ENCODE measurements at places on chromosomes 7 and 10.

GRCh38 chr10:978826-979421, 9.3 kb upstream of the GTPBP4 start:
- DNase-seq, result no peak

GRCh38 chr10:25078658-25079431, 62.4 kb downstream of the THNSL1 start:
- DNase-seq, result no peak

- no peak for DNase-seq
Observed at GRCh38 chr10:93573924-93574323, 7.5 kb downstream of the FFAR4 start.

- no peak for DNase-seq
Observed at GRCh38 chr7:154817224-154817896, 185.6 kb downstream of the PAXIP1 start.

- DNase-seq, result no peak
Observed at GRCh38 chr10:851901-852300, 79.6 kb downstream of the LARP4B start.

- DNase-seq, result no peak
Observed at GRCh38 chr10:102066399-102067088, 1.4 kb downstream of the HPS6 start.

DNA sequence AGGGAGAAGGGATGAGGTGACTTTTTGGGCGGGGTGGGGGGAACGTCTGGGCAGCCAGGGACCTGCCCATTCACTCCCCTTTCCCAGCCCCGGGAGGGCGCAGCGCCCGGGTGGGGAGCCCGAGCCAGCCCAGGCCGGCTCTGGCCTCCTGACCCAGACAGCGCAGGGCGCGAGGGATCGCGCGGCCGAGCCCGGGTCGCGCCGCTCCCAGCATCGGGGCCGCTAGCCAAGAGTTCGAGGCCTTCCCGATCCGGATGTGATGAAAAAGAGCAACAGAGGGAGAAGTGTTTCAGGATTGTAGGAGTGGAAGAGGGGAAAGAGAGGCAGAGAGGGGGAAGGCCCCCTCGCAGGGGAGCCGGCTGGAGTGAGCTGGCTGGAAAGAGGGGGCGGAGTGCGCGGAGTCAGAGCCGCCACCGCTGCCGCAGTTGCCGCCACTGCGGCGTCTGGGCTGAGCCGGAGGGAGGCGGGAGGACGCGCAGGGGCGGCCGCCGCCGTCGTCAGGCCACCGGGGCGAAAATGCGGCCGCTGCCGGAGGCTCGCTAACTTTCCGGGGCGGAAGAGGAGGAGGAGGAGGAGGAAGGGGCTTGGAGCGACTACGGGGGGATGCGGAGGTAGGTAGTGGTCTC, at the start of gene MDFIC:
Gene MDFIC, plus strand, starts transcription at position 69 of the 626 bp plus-strand sequence. CDS start 940 bp downstream, outside the sequence.
- no peak for DNase-seq

GRCh38 chr7:4271716-4272015, 410.4 kb upstream of the FOXK1 start:
- DNase-seq, result no peak

GRCh38 chr7:128777156-128778123, 1.8 kb upstream of the OPN1SW start:
- DNase-seq, result no peak

GRCh38 chr10:43054593-43054992, 22.3 kb upstream of the RET start:
- DNase-seq, result no peak

- DNase-seq, result no peak
Observed at GRCh38 chr7:112020800-112021199, 185.4 kb downstream of the DOCK4 start.

DNA sequence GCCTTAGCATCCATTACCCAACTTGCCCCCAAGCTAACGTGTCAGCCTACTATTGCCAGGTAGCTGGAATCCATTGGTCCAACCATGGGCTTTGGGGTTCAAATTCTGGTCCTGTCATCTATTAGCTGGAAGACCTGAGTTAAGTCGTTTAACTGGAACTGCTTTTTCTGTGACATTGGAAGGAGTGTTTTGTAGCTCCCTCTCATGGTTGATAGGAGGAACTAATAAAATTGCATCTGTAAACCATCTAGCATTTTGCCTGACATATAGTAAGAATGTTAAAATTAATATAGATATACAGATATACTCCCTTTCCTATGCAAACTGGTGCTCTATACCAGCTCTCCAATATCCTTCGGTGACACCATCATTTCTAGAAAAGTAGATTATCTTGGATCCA, 23.8 kb upstream of the SLF2 start:
- DNase-seq, result no peak

- no peak for DNase-seq
Observed at GRCh38 chr10:47283101-47283630, 16.8 kb upstream of the GDF10 start.

GRCh38 chr10:7786430-7786829, 1.4 kb downstream of the KIN start:
- DNase-seq, result no peak

- DNase-seq, result no peak
Observed at GRCh38 chr10:131448171-131448570, 136.7 kb upstream of the TCERG1L start.

- DNase-seq, result no peak
Observed at GRCh38 chr7:91398341-91398740, 134.1 kb downstream of the FZD1 start.

DNA sequence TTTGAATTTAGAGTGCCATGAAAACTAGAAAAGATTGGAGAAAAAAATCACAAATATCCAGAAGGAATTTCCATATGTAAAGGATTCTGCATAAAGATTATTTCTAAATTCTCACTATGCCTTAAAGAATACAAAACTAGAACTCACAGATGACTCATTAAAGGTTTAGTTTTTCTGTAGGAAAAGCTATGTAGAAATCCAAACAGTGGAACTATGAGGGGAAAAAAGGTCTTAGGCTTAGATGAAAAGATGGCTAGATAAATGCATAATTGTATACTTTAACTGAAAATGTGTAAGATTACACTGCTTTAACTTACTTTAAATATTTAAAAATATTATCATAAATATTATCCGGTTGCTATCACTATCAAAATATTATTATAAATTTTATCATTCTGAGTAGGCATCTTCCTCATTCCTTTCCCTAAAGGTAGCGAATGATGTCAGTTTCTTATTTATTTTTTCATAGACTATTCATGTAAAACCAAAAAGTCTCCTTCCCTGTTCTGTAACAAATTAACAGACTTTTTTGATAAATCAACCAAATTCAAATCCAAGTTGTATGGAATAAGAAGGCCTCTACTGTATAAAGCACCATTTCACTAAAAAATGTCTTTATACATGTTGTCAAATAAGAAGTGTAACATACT, 69.1 kb upstream of the COMTD1 start:
- DNase-seq, result no peak

DNA sequence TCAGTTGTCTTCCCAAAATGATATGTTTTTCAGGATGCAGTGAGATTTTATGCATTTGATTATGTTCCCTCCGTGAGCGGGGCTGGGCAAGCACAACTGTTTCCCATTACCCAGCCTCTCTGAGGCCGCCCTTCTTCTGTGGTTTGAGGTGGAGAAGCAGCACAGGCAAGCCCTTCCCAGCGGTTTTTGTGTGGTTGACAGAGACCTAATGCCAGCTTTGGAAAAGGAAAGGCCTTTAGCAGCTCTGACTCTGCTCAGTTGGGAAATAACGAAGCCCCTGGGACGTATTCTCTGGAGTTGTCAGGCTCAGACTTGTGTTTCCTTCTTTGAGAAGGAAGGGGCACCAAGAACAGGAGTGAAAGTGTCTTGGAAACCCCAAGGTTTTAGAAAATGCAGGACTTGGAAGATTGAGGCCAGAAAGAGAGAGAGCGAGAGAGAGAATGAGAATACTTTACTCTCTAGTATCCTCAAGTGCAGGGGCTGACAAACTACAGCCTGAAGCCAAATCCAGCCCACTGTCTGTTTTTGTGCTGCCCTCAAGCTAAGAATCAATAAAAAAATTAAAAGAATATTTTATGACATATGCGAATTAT, 20.6 kb upstream of the PDCD4 start:
- DNase-seq, result no peak

DNA sequence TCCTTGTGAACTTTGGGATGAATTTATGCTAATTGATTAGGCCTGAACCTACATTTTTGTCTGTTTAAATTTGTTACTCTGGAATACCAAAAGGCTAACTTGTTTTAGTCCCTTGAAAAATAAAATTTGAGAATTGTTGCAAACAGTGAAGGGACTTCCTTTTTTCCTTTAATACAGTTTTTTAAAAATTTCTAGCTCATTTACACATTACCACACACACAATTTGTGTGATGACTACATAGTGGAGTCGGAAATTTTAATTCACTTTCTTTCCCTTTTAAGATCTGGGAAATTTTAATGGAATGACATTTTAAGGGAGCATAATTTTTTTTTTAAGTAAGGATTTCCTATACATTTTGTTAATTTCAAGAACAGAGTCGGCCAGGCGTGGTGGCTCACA, 8.6 kb upstream of the TMEM236 start:
- DNase-seq, result no peak

GRCh38 chr10:79266084-79266483, 81.2 kb upstream of the PPIF start:
- DNase-seq, result no peak

- DNase-seq, result no peak
Observed at GRCh38 chr7:158829021-158829341, 328 bp downstream of the ESYT2 start.

DNA sequence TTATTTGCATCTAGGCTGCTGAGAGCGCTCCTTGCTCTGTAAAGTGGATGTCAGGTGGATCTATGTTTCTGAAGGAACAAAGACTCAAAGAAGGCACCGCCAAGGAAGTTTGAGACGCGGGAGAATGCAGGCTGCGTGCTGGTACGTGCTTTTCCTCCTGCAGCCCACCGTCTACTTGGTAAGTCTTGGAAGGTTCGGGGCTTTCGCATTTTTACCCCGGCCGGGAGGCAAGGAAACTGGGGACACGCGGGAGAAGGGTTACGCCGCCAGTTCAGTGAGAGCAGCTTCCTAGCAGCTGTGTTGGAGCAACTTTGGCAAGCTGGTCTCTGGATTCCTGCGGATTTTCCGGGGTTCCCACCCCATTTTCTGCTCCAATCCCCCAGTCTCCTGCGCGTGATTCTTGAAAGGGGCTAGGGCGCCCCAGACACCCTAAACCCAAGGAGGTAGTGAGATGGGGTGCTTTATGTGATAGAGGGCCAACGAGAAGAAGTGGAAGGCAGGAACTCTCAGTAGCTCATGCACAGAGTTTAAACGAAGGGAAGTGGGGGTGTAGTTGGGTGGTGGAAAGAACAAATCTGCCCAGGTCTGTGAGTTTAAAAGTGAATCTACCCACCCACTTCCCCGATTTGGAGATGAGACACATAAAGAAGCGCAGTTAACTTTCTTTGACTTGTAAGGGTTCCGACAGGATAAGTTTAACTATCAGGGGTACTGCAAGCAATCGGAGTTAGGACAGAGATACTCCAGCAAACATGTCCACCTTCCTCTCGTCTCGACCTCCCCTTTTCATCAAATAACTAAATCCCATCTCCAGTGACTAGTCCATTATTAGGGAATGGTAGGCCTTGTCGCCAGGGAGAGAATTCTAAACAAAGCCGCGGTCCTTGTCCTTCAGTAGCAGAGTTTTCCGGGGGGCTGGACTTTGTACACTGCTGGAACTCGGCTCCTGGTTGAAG, 2.5 kb downstream of the NXPH1 start:
- DNase-seq, result no peak

DNA sequence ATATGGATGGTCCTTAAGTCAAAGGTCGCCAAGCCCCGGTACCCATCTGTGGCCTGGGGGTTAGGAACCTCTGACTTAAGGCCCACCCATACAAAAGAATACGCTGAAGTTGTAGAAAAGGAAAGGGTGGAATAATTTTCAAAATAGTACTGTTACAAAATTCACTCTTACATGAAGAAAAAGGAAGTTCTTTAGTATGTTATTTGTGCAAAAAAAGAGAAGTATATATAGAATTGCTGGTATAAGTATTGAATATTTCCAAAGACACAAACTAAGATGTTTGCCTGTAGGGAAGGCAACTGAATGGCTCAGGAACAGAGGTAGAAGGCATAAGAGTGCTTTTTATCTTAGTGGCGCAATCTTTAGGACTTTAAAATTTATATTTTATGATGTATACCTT, 78.7 kb downstream of the PRLHR start:
- no peak for DNase-seq

DNA sequence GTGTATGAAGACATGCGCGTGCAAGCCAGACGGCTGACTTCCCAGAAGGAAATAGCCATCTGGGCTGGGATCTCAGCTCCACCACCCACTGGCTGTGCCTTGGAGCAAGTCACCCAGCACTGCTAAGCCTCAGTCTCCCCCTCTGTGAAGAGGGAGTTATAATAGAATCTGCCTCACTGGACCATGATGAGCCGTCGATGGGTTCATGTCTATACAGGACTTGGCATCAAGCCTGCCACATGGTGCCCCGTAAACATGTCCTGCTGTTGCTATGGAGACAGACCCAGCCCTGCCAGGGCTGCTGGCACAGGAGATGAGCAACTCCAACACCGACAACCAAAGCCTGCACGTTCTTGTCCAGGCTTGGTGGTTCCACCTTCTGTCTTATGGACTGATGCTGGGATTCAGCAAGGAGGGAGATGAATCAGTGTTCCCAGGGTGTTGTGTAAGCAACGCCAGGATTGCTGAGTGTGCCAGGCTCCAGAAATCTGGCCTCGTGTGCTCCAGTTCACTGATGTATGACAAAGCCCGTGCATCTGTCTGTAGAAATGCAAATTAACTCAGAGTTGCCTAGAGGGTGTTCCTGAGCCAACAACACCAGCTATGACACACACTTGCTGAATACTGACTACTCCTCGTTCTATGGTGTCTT, 5.6 kb downstream of the GPR15LG start:
- DNase-seq, result no peak

GRCh38 chr10:6200734-6201515, 1.8 kb upstream of the PFKFB3 start:
- no peak for DNase-seq

DNA sequence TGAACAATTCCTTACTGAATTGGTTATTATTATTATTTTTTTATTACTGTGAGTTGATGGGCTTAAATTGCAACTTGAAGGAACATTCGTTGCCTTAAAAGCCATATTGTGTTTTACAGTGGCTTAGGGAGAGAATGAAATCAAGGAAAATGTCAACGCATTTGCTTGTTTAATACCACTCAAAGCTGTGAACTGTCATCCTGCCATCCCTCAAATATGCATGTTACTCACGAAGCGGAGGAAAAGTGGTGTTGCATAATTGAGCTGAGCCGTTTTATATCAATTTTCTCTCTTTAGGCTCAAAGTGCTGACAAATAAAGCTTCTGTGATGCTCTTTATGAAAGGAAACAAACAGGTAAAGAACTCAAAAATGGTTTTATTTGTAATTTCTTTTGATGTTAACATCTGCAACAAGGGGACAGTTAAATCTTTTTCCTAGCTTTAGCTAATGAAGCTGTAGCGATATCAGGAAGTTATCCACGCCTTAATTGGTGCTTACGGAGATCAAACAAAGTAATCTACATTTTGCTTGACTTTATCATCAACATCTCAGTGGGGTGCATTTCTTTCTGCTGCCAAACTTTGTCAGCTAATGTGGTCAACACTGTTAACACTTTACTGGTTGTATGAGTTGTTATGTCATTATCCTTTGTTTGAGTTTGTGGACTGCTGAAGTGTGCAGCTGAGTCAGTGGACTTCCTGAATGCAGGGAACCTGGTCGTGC, 33.1 kb downstream of the GLRX3 start:
- no peak for DNase-seq
